ENCODE measurements at places on chromosomes 11 and 22.

GRCh38 chr11:107275632-107276031 lies 182.0 kb downstream of the CWF19L2 start:
- no peak for DNase-seq

- no peak for DNase-seq
Observed at GRCh38 chr11:105027678-105028077, 4.7 kb upstream of the CASP5 start.

- no peak for DNase-seq
Observed at GRCh38 chr11:36534276-36534840, 24.3 kb upstream of the TRAF6 start.

GRCh38 chr11:82980292-82980691 lies 78.8 kb downstream of the DDIAS start:
- DNase-seq, result no peak

DNA sequence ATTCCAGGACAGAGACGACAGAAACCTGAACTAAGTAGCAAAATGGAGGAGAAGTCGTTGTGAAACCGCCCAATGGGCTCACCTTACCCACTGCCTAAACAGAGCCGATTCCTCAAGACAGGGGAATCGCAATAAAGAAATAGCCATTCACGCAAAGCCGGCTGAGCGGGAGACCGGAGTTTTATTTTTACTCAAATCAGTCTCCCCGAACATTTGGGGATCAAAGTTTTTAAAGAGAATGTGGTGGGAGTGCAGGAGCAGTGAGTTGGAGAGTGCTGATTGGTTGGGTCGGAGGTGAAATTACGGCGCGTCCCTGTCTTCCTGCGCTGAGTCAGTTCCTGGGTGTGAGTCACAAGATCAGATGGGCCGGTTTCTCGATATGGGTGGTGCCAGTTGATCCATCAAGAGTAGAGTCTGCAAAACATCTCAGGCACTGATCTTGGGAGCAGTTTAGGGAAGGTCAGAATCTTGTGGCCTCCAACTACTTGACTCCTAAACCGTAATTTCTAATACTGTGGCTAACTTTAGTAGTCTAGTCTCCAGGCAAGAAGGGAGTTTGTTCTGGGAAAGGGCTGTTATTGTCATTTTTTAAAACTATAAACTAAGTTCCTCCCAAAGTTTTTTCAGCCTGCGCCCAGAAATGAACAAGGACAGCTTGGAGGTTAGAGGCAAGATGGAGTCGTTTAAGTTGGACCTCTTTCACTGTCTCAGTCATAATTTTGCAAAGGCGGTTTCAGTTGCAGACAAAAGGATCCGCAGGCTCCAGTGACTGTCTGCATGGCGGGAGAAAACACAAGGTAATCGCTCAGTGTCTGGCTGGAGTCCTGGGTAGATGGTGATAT lies 34.1 kb downstream of the OR4D9 start:
- no peak for DNase-seq

DNA sequence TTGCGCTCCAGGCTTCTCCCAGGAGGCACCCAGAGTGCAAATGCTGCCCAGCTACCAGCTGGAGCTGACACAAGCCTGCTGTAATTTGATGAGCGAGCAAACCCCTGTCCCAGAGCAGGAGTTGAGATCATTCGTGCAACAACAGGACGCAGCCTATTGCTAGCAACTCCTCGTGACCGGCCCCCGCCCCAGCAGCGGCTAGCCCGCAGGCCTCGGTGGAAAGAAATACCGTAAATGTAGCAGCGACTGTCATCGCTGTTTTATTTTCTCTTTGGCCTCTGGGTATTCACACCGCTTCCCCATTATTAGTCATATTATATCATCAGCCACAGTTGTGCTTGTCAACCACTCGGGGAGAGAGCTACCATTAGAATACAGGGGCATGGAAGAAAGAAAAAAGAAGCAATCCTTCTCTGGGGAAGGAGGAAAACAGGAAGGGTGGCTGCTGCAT lies 59.2 kb upstream of the ATXN10 start:
- DNase-seq, result no peak

- no peak for DNase-seq
Observed at GRCh38 chr11:115097796-115098408, 406.3 kb downstream of the CADM1 start.

GRCh38 chr22:44711241-44711560 lies 9.2 kb downstream of the PRR5 start:
- no peak for DNase-seq

- no peak for DNase-seq
Observed at GRCh38 chr11:36073411-36074203, 129.7 kb downstream of the LDLRAD3 start.

- DNase-seq, result peak; percentile 26
Observed at GRCh38 chr11:104946907-104947306, 21.5 kb downstream of the CASP4 start.

DNA sequence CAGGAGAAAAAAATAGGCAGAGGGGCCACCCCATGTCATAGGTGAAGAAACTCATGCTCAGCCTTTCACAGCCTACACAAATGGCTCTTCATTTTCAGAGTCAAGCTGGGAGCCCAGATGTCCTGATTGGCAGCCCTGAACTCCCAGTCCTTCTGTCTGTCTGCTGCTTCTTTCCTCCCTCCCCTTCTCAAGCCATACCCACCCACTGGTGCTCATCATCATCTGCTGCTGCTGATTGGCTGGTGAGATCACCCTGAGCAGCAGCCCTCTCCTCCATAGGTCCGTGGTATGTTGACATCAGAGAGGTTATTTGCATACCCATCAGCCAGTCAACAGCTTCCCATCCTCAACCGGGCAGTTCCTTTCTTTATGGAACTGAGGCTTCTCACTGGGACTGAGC lies 46.1 kb upstream of the PRDM11 start:
- no peak for DNase-seq

DNA sequence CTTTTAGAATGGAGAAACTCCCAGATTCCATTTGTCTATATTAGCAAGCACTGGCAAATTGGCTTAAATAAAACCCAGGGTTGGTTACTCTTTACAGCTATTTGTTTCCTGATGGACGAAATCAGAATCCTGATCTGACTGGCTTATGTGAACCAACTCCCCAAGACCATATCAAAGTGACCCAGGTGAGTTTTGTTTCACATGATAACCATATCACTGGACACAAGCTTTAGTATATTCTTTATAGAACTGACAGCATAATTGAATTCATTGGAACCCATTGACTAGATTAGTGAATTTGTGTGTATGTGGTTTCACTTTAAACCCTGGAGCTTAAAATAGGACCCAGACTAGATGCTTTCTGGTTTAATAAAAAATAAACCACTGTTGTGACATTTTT lies 39.3 kb downstream of the MCAM start:
- no peak for DNase-seq

GRCh38 chr22:47465809-47466208 lies 703.4 kb downstream of the TBC1D22A start:
- no peak for DNase-seq

- DNase-seq, result no peak
Observed at GRCh38 chr22:48797731-48798130, 1029.9 kb downstream of the BRD1 start.

DNA sequence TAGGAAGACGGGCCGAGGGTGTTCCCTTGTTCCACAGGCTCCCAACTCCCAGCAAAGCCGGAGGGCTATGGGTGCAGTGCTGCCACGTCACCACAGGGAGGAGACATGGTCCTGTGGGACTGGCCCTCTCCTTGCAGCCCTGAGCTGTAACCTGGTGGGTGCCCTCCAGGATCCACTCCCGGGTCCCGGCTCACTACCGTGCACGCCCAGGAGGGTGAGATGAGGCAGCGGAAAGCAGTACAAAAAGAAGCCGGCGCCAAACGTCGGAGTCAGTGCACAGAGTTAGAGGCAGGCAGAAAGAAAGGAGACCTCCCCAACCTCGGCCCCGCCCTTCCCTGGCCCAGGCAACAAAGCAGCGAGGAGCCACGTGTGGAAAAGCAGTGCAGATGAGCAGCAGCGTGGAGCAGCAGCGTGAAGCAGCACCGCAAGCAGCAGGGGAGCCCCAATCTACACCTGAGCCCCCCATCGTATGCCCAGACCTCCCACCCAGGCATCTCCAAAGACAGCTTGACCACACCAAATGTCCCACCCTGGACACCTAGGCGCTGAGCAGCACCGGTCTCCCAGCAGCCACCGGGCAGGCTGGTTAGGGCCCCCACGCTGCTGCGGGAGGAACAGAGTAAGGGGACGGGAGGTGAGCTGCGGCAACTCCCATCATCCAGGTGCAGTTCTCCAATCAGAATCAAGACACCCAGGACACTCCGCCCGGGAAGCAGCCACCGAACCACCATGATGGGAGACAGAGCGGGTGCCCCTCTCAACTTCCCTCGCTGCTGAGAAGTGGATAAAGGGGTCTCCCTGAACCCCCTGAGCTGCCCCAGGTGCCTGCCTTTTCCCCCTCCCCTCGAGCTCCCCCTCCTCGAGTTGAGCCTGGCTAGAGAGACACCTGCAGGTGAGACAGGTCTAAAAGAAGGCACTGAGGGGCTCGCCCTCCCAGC lies 28.8 kb downstream of the IGSF9B start:
- peak; percentile 71 for DNase-seq

DNA sequence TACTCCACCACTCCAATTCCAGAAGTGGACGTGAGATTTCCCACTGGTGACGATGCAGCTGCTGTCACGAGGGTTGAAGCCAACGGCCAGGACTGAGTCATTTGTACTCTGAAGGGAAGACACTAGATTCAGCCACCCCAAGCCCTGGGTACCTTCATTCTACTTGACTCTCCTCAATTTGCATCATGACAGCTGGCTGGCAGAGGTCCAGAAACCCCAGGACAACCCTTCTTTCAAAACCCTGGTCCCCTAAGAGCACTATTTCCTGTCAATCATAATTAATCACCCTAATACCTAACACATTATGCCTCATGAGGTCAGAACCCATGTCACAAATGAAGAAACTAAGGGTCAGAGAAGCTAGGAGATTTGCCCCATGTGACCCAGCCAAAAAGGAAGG lies 4.9 kb downstream of the EML3 start:
- DNase-seq, result no peak

DNA sequence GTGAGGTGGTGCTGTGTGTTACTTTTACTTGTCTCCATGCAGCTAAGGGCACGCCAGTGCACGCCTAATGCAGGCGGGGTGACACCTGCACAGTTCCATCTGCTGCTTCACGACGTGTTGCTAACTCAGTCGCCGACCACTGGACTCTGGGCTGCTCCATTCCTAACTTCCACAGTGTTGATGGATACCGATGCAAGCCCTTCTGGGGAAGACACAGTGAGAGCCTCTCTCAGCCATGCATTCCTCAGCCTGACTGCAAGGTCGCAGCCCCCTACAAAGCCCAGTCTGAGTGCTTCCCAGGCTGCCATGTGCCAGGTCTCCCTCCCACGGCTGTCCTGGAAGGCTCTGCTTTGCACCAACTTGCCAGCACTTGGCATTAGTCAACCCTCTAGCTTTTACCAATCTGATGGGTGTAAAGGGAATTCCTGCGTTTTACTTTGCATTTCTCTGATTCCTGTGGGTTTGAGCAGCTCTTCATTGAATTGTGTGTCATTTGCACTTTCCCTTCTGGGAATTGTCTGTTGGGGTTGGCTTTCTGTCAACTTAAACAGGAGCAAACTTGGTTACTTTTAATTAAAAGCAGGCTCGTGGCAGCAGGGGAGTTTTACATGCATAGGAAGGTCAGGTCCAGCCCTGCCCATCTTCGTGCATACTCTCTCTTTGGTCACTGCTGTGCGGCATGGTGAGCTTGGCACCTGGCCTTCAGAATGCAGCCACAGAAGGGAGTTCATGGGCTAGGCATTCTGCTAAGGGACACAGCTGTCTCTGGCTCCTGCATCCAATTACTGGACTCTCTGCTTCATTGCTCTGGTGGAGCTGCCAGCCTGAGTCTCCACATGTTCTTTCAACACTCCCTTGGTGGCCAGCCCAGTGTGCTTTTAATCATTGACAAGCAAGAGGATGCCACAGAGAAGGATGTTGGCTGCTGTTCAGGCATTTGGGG lies 34.6 kb upstream of the SHANK2 start:
- DNase-seq, result no peak

DNA sequence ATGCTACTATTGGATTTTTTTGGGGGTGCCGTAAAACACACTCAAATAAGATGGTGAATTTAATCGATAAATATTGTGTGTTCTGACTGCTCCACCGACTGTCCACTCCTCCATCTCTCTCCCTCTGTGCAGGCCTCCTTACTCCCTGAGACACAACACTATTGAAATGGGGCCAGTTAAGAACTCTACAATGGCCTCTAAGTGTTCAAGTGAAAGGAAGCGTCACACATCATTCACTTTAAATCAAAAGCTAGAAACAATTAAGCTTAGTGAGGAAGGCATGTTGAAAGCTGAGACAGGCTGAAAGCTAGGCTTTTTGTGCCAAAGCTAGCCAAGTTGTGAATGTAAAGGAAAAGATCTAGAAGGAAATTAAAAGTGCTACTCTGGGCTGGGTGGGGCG lies 156.7 kb downstream of the CTTN start:
- no peak for DNase-seq

All from stimulated activated CD4-positive, alpha-beta T cell treated with anti-CD3 and anti-CD28 coated beads, TNF-alpha, amount 100 ng/mL, for 24 hours (primary cell).